ENCODE measurements at places on chromosomes 12 and 14. TPM values are rescaled to one million over a fixed set of nuclear protein-coding genes. Genes with fewer than 3 reads are reported as not detected.

ZNF664 gene
- 68.3 TPM for total RNA-seq

KRT73 gene
- not detected for total RNA-seq

STRAP gene
- total RNA-seq, result 20.9 TPM

BICDL1 gene
- 18.0 TPM for total RNA-seq

ALX1 gene
- total RNA-seq, result not detected

KRT71 gene
- total RNA-seq, result not detected

CDC42BPB gene
- 85.2 TPM for total RNA-seq

KRT72 gene
- total RNA-seq, result not detected

DNA sequence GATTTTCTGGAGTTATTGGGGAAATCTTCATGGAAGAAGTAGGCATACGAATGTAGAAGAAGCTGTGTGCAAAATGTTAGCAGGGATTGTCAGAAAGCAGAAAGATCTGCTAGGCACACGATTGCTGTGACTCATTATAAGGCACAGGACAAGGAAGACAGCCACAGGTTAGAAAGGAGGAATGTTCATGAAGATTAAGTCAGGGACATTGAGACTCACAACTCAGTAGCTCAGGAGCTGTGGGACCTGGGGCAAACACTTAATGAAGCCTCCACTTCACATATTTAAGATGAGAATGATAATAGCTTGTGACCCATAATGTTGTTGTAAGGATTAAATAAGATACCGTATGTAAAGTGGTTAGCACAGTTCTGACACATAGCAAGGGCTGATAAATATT, 26.6 kb upstream of the RTRAF start:
- no peak for DNase-seq

- DNase-seq, result peak; percentile 41
Observed at GRCh38 chr12:123094349-123095077, 56.4 kb downstream of the PITPNM2 start.

DNA sequence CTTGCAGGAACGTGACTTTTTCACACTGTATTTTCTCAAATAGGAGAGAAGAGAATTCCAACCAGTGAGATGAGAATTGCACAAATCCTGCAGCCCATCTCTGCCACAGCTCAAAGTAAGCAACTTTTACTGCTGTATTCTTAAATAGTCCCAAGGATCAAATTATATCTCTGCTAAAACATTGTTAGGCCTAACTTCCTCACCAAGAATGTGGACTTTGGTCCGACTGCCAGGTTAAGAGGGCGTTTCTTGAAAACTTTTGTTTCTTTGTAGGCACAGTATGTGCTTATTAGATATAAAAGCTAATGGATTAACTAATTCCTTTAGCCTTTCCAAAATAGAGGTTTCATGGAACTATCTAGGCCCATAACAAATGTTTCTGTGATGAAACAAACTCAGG, 61.4 kb upstream of the IFNG-AS1 start:
- peak; percentile 44 for DNase-seq

- DNase-seq, result no peak
Observed at GRCh38 chr12:131436922-131437705, 273.8 kb upstream of the SFSWAP start.

DNA sequence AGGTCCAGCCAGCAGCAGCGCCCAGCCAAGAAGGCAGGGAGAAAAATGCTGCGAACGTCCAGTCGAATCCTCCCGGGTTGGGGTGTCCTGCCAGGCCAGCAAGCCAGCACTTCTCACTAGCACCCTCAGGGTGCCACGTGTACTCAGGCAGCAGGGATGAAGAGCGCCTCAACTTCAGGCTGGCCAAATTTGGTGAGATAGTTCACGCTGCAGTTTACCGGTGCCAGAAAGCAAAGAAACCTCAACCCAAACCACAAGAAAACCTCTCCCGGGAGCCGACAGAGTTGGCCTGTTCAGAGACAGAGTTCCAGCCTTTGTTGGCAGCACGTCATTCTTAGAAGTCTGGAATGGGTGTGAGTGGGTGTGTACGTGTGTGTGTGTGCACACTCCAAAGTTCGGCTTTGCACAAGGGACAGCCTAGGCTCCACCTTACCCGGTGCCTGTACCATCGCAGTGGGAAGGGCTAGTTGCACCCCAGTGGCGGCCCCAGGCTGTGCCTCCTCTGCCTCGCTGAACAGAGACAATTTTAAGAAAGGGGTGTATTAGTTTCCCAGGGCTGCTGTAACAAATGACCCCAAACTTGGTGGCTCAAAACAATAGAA, 42.1 kb downstream of the ELK3 start:
- DNase-seq, result peak; percentile 23

GRCh38 chr12:63930971-63931370, 86.5 kb downstream of the SRGAP1 start:
- no peak for DNase-seq

DNA sequence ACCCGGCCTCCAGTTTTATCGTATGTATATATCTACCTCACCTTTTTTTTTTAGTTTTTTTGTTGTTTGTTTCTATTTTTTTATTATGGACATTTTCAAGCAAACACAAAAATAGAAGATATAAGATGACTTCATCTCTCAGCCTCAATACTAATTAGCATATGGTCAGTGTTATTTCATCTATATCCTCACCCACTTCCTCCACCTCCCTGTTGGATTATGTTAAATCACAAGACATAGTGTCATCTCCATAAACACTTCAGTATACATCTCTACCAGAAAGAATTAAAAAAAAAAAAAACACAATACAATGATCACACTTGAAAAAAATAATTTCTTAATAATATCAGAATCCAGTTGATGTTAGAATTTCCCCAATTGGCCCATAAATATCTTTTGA, 34.9 kb downstream of the RAB35 start:
- no peak for DNase-seq

- DNase-seq, result no peak
Observed at GRCh38 chr12:2691345-2692071, 103.3 kb upstream of the FKBP4 start.

DNA sequence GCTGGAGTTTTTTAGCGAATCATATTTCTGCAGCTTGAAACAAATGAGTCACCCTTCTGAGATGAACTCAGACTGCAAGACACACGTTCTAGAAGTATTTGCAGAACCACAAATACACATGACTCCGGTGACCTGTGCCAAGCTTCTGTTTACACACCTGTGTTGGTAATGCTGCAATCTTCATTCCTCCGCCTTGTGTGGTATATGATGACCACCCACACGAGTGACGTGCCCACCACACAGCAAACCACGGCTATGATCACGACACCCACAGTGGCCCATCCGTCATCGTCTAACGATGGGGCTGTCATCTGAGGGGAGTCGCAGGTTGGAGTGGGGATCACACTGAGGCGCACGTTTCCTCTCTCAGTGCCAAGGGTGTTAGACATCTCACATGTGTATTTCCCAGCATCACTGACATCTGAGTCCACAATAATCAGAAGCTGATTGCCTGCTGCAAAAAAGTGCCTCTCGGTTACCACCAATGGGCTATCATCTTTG, 43.0 kb downstream of the LRIG3 start:
- peak; percentile 79 for DNase-seq

DNA sequence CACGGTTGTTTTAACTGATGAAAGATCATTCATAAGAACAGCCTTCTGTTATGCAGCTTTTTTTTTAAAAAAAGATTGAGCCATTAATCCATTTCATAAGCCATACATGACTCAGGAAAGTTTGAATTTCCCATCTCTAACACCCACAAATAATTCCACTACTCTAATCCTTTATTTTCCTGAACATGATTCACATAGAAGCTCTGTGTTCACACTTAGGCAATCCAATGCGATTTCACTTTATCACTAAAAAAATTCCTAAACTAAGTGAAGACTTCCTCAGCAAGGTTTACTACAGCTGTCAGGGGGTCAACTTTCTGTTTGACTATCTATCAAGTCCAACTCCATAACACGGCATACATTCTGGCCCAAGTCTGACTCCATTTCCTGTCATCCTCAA, 25.9 kb downstream of the PKP2 start:
- DNase-seq, result no peak

DNA sequence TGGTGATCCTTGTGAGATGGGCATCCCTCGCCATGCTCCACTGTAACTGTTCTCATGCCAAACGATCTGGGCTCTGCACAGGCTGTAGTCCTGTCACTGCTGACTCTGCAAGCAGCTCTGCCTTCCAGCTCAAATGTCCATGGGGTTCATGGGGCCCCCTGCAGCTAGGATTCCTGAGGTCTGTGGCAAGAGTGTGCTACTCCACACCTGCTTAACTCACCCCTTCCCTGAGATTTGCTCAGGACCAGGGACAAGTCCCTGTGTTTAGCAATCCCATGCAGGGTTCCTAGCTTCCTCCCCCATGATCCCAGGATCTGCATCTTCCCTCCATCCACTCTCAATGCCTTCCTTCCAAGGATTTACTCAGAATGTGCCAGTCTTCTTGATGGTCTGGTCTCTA, 241.0 kb downstream of the ASCL1 start:
- DNase-seq, result no peak

DNA sequence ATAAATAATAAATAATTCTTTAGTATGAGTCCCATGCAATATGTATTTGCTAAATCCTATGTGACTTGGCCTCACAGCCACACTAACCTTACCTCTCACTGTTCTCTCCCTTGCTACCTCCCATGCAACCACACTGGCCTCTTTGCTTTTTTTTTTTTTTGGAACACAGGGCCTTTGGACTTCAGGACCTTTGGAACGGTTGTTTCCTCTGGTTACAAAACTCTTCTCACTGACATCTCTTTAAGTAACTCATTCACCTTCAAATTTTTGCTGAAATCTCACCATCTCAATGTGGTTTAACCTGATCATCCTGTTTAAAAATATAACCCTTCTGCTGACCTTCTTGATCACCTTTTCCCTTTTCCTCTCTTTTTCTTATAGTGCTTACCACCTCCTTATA, 194.0 kb downstream of the SSPN start:
- DNase-seq, result no peak

DNA sequence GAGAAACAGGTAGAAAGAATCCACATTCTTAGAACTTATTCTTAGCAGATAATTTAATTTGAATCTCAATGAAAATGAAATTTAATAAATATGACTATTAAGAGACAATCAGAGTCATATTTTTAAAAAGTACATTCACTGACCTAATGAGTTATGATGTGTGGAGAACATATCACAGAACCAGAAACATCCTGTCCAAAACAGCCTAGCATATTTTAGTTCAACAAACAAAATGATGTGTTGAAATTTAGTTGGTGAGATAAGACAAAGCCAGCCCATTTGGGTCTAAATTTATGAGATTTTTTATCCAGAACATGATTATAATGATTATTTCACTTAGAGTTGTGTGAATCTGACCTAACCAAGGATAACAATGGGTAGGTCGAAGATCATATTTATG, 25.8 kb downstream of the GABARAPL1 start:
- DNase-seq, result no peak

- DNase-seq, result peak; percentile 82
Observed at GRCh38 chr12:79547735-79548609, 142.8 kb downstream of the PAWR start.

GRCh38 chr14:65745396-65746190, 333.1 kb downstream of the FUT8 start:
- DNase-seq, result no peak

- no peak for DNase-seq
Observed at GRCh38 chr14:59376686-59377085, 88.5 kb downstream of the GPR135 start.

- DNase-seq, result no peak
Observed at GRCh38 chr14:31110872-31111271, 84.7 kb upstream of the STRN3 start.

GRCh38 chr14:67908052-67908754, 88.6 kb downstream of the RAD51B start:
- no peak for DNase-seq

DNA sequence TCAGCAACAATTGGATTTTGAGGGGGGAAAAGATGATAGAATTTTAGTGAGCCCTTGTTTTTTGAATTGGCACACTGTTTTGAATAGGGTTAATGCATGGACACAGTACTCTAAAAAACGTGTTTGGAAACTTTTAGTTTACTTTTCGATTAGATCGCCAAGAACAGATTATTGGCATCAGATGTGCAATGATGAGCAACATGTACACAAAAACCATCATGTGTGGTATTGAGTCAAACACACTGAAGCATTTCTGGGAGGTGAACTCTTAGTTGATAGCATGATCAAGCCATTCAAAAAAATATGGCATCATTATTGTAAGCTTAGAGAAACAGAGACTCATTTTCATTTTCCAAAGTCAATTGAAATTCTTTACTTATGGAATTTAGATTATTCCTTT, 329.2 kb downstream of the ADAMTS20 start:
- DNase-seq, result no peak

- DNase-seq, result no peak
Observed at GRCh38 chr12:117526757-117527478, 165.5 kb upstream of the NOS1 start.

GRCh38 chr14:71328183-71328582, 420.9 kb downstream of the PCNX1 start:
- DNase-seq, result no peak

GRCh38 chr12:3493043-3493858, 2.2 kb downstream of the PRMT8 start:
- DNase-seq, result peak; percentile 54

DNA sequence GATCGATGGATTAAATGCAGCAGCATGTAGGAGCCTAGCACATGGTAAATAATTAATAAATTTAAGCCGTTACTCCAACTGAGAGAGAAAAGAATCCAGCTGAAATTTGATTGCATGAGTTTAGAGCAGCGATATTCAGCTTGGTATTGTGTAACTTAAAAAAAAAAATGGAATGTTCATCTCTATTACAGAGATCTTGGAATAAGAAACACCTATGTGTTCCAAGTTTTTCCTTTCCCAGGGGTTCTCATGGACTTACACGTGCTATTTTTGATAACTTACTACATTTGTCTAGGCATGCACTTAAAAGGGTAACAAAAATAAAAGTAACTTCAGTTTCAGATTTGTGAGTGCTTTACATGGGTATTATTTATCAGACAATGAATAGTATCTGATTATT, 122.8 kb downstream of the RASSF9 start:
- peak; percentile 27 for DNase-seq

- no peak for DNase-seq
Observed at GRCh38 chr12:68967046-68967445, 34.1 kb upstream of the CPM start.

- peak; percentile 71 for DNase-seq
Observed at GRCh38 chr12:48925304-48926011, at the start of gene FKBP11. Gene FKBP11, minus strand, starts transcription at chr12:48925492. Its CDS starts 64 bp downstream, at chr12:48925428.

- DNase-seq, result peak; percentile 53
Observed at GRCh38 chr12:49698619-49699545, 8.3 kb downstream of the FMNL3 start.

DNA sequence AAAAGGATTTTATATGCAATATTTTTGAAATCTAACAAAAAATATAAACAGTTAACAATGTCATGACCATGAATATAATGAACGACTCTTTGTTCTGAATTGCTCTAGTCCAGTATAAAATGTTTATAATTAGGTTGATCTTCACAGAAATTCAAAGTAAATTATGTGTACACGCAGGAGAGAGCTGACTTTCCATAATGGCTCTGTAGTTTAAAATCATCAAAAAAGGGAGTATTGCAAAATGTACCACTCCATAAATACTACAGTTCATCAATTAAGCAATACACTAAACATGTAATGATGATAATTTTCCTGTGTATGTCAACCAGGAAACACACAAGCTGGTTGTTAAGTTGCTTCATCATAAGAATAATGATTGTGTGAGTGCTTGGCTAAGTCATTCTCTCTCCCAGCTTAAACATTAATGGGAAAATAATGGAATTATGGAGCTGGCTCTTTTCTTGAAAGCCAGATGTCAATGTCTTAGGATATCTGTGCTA, 189.5 kb upstream of the PLEKHG7 start:
- DNase-seq, result no peak

Measured in stomach (tissue), 19 donors.